ENCODE measurements at places on chromosomes 5 and 9.
A peak's percentile ranks its signal among the peaks of the same experiment; 100 is the strongest.

DNA sequence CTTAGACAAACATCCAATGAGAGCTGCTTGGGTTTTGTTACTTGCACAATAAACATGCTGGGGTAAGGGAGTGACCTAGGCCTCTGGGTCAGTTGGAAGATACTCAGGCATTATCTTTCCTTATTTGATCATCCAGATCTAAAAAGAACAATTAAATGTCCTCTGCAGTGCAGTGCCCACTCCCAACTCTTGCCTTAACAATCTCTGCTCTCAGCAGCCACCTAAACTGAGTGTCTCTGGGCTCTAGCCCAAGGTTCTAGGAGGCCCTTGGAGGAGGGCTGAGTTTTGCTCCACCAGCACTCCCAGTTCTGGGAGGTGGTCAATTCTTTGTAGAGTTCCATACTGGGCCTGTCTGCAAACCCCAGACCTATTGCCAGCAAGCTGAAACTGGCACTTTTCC, 1.8 kb downstream of the MCIDAS start:
- DNase-seq: no peak

DNA sequence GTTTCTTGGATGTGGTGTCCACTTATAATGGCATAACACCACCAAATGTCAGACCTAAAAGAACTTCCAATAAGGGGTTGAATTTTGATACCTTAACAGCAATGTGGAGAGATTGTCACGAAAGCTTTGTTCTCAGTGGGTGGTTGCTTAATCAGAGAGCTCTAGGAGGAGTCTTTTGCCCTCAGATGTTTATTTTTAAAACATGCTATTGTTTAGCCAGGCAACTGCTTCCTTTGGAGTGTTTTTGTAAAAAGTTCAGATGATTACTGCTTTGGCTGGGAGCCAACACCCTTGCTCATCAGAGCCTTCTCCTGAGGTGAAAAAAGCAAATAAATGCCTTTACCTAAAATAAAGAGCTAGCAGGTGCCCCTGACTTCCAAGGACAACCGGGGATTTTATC, 65.0 kb downstream of the SLC1A1 start:
- no peak for DNase-seq

DNA sequence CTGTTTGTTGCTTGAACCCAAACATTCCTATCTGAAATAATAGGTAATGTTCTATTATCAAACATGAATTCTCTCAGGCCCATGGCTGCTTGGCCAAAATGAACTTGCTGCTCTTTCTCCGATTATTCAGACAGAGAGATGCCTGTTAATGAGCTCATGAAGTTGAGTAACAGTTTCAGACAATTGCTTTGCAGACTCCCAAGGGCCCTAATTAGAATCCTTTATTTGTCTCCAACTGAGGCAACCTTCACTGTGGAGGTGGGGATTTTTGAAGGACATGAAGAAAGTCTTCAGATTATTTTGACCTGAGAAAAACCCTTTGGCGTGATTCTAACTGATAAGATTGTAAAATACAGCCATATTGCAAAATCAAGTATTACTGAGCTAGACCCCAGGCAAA, 466.7 kb downstream of the NFIB start:
- DNase-seq: no peak

- no peak for DNase-seq
Observed at GRCh38 chr9:14895806-14896205, 14.4 kb downstream of the FREM1 start.

- DNase-seq: no peak
Observed at GRCh38 chr5:116740771-116741170, 166.1 kb upstream of the SEMA6A start.

- DNase-seq: no peak
Observed at GRCh38 chr5:135219868-135220267, 179.2 kb downstream of the MACROH2A1 start.

- no peak for DNase-seq
Observed at GRCh38 chr5:128681764-128682592, 143.9 kb upstream of the FBN2 start.

GRCh38 chr9:121963528-121963995, 129.5 kb downstream of the TTLL11 start:
- DNase-seq: no peak

GRCh38 chr5:9924614-9925013, 294.5 kb upstream of the TAS2R1 start:
- DNase-seq: no peak

GRCh38 chr5:81023261-81023970, 63.3 kb downstream of the RASGRF2 start:
- no peak for DNase-seq

- no peak for DNase-seq
Observed at GRCh38 chr5:2914022-2914661, 162.7 kb upstream of the IRX2 start.

DNA sequence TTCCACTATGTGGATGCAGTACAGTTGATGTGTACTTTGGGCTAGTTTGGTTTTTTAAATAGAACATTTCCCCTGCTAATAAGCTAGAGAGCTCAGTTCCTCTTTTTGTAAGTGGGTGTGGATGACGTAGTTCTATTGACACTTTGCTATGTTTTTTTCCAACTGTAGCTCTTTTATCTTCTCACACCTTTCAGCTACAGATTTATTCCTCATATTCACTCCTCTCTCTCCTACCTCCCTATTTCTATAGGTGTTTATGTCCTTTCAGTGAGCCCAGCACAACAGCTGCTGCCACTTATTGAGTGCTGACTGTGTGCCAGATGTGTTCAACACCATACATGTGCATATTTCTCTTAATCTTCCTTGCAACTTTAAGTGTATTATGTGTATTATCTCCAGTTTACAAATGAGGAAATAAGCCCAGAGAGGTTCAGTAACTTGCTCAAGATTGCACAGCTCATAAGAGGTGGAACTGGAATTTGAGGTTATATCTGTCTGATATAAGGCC, 215.7 kb downstream of the SEMA6A start:
- no peak for DNase-seq

DNA sequence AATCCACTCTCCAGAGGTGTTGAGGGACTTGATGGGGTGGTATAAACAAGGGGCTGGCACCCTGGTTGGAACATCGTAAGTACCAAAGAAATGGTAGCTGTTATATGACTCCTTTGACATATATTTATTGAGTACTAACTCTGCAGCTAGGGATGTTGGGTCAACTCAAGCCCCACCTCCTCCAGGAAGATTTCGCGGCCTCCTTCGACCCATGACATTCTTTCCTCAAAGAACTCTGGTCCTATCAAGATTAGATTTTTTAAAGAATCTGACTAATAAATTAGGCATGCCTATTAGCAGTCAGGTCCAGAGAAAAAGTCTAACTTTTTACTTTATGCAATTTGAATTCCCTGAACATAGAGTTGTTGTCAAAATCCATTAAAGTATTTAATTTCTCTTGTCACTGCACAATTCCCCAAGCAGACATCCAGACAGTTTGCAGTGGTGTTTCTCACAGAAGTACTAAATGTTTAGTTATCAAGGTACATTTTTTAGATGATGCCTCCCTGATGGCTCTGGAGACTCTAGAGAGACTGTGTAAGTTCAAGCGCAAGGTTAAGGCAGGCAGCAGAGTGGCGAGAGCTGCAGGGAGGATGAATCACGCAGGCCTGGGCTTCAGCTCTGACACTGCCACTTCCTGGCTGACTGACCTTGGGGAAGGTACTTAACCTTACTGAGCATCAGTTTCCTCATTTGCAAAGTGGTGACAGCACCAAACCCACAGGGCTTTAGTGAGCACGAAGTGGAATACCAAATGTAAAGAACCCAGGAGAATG, 209.6 kb downstream of the TTLL11 start:
- no peak for DNase-seq

DNA sequence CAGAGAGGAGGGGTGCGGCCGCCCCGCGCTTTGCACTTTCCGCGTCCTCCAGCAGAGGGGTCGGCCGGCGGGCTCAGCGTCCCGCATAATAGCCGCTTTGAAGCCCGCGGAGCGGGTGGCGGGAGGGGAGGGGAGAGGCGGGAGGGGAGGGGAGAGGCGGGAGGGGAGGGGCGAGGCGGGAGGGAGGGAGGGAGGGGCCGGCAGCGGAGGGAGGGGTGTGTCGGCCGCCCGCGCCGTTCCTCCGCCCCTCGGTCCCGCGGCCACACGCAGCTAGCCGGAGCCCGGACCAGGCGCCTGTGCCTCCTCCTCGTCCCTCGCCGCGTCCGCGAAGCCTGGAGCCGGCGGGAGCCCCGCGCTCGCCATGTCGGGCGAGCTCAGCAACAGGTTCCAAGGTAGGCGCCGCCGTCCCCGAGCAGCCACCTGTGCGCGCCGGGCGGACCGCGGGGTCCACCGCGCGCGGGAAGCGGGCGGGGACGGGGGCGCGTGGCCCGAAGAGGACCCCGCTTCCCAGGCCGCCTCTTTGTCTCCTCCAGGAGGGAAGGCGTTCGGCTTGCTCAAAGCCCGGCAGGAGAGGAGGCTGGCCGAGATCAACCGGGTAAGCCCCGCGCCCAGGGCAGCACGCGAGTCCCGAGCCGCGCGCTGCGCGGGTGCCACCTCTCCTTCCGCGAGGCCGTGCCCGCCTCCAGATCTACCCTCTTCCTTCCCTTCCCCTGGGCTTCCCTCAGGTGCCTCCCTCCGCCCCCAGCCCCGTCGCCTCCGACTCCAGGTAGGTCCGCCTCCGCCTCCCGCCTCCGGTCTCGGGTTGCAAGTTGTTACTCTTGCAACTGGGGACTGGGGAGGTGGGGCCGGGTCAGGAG, at the start of gene AIF1L:
AIF1L (plus strand) TSS at position 263 of the 857 bp plus-strand sequence; CDS start at position 362, 99 bp downstream.
- DNase-seq: peak; percentile 87

DNA sequence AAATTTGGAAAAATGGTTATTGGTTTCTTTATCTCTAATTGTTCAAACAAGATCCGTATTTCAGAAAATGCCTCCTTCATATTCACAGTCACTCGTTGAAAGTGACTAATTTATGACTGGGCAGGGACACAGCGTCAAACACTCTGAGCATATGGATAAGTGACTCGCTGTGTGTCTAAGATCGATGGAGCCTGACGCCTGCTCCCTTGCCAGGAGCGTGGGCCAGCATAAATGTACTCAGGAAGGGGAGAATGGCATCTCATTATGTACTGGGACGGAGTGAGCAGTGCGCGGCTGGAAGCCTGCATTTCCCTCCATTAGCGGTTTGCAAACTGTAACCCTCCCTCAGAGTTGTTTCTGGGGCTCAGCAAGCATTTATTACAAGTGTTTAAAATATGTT, 79.8 kb upstream of the CAST start:
- peak; percentile 17 for DNase-seq

GRCh38 chr5:7320701-7321301, 75.1 kb upstream of the ADCY2 start:
- DNase-seq: no peak

DNA sequence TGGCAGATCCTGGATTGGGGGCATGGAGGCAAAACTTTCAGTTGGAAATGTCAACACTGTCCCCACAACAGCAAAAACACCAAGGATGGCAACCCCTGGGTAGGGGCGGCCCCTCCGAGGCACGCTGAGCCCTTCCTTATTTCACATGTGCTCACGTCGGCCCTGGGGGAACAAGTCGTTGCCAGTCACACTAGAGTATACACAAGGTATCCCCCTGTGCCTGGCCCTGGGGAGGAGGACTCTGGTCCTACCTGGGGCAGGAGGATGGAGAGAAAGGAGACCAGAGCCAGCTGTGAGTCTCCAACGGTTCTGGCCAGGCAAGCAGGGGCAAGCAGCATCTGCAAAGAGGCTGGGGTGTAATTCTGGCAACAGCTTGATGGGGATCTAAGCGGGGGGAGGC, 126.9 kb upstream of the FOXD4L5 start:
- no peak for DNase-seq

DNA sequence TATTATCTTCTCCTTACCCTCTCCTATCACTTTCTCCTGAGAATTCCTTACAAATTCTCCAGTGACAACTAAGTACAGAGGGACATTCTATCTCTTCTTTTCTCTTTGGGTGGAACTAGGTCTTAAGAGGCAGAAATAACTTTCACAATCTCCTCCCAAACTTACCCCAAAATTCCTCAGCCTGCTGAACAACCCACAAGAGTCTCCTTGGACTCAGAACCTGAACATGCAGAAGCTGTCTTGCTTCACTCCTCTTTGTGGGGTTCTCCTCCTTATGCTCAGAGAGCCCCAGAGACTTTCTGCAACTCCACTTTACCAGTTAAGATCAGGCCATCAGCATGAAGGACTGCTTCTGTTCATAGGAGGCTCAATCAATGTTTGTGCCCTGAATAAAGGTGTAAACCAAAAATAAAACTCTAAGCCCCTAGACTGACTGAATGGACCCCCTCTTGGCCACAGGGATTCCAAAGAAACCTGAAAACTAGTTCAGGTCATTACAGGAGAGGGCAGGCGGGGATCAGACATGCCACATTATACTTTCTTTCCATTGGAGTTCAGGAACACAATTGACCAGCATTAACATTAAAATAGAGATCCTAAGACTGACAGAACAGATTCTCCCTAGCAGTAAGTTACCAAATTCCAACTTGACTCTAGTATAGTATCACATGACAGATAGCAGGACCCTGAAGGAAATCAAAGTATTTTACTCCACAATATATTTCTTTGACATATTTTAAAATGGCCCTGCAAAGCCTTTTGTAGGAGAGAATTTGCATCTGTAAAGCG, 179.7 kb upstream of the FBXL17 start:
- DNase-seq: no peak

DNA sequence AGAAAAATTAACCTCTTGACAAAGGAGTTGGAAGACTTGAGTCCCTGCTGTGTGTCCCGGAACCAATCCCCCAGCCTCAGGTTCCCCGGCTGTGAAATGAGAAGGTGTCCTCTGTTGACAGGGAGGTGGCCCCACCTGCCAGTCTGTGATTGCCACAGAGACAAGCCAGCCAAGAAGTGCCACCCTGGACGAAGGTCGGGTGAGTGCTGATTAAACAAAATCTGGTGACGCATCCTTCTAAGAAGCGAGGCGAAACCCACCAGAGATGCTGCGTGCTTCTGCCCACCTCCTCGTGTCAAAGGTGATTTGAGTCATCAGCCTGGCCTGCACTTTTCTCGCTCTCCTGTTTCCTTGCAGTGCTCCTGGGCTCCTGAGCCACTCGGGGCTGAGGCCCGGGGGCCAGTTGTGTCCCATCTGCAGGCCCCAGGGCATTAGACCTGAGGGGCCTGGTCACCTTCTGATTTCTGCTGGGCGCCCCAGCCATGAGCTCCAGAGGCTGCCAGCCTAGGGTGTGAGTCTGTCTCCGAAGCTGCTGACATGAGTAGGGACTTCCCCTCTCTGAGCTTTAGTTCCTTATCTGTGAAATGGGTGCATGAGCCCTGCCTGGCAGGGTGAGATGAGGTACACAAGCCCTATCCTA, 28.7 kb downstream of the NEK6 start:
- DNase-seq: no peak

DNA sequence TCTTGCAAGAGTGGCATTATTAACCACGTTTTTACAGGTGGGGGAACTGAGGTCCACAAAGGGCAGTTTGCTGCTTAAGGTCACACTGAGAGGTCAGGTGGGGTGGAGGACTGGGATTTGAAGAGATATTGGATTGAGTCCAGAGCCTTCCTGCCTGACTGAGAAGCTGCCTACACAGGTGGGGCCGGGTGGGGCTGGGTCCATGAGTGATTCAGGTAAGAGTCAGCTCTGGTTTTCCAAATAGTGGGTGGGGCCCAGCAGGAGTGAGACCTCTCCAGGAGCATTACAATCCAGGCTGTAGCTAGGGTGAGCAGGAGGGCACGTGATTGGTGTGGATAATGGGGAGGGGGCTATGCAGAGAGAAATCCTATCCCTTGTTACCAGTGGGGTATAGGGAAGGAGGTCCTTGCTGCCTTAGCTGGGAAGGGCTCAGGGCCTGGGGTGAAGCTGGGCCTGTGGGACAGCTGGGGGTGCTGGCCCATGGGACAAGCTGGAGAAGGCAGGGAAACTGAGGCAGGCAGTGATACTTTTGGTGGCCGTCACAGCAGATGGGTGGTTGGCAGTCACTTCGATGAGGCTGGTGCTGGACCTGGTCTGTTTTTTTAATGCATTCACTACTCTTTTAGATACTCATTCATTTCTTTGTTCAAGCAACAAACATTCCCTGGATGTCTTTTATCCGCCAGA, 2.9 kb upstream of the PTGS1 start:
- no peak for DNase-seq

All from frontal cortex (tissue), 4 donors.